ENCODE measurements at places on chromosomes 4 and X.

GRCh38 chr4:144903953-144904711 is 193.9 kb downstream of the ANAPC10 start:
- DNase-seq = no peak

DNA sequence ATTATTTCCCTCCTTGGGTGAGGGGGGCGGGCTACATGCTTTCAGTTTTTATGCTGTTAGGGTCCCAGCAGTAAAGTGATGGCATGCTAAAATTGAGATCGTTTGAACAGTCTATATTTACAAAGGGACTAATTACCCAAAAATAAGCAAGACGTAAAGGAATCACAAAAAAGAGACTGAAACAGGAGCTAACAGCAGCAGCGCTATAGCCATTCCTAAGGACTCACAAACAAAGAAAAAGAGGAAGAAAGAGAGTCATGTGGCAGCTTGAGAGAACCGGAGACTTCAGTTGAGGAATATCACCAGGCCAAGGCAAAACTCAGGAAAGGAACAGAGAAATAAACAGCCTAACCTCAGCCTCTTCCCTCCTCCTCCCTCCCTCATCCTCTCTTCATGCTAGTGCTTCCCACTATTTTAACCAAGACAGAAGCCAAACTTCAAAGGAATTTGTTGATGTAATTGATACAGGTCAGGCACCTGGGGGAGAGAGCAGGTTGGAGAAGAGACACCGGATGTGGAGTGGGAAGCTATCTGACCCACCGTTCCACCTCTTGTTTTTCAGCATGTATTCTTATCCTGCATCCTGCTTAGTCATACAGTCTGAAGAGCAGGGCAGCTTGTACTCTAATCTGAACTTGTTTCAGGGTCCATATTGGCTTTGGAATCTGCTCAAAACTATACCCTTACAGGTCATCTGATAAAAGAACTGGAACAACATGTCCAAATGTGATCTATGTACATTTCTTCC is 383.7 kb downstream of the NAF1 start:
- DNase-seq = no peak

- no peak for DNase-seq
These were observed 558.2 kb upstream of the DIPK2B start for GRCh38 chrX:45758738-45759397.

DNA sequence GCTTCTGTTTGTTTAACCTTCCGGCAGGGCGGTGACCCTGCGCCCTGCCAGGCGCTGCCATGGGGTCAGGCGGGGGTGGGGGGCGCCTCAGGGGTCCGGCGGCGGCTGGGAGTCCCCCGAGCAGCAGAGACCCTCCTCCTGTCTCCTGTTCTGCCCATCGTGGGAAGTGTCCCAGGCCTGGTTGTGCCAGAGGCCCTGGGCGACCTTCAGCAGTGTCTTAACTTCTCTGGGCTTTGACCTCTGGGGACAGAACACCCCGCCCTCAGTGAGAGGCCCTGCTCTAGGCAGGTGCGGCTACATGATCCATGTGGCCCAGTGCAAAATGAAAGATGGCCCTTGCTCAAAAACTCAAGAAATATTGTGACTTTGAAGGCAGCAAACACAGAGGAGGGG is 22.8 kb upstream of the HMX1 start:
- no peak for DNase-seq

GRCh38 chrX:45001048-45001447 is 128.1 kb downstream of the KDM6A start:
- no peak for DNase-seq

DNA sequence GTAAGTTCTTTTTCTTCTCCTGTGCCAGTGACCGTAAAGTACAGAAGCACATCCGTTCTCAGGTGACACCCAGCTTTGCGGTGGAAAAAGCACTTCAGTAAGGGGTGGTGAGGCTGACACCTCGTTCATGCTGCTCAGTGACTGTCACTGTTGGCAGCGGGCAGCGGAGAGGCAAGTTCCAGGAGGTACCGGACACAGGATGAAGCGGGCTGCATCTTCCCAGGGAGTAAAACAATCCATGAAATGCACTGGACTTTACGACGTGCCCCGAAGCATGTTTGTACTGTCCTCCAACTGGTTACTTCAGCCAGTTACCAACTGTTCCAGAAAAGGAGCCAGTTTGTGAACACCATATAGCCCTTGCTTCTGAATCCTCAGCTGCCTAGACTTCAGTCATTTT is 110.7 kb downstream of the ZNF827 start:
- DNase-seq = no peak

GRCh38 chr4:38687571-38688011 is 23.6 kb downstream of the KLF3 start:
- no peak for DNase-seq

- no peak for DNase-seq
These were observed 542.4 kb upstream of the FAM241A start for GRCh38 chr4:111602848-111603247.

GRCh38 chr4:156705311-156705710 is 266.3 kb downstream of the PDGFC start:
- no peak for DNase-seq

- DNase-seq = no peak
These were observed 55.7 kb upstream of the TXK start for GRCh38 chr4:48189731-48190130.

- no peak for DNase-seq
These were observed 21.1 kb downstream of the CORIN start for GRCh38 chr4:47816748-47817147.

DNA sequence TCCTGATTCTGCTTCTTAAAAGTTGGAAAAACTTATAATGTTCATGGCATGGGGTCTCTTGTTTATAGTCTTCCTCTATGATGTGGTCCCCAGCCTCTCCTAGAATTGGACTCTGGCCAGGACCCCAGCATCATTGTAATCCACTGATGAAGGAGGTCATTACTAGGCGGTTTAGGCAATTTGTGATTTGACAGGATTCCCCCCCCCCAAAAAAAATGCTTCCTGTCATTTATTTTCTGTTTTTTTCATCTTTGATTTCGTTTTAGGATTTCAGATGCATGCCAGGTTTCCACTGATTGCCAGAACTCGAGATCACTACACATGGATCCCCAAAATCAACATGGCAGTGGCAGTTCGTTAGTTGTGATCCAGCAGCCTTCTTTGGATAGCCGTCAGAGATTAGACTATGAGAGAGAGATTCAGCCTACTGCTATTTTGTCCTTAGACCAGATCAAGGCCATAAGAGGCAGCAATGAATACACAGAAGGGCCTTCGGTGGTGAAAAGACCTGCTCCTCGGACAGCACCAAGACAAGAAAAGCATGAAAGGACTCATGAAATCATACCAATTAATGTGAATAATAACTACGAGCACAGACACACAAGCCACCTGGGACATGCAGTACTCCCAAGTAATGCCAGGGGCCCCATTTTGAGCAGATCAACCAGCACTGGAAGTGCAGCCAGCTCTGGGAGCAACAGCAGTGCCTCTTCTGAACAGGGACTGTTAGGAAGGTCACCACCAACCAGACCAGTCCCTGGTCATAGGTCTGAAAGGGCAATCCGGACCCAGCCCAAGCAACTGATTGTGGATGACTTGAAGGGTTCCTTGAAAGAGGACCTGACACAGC is 4.9 kb downstream of the SPRY1 start:
- DNase-seq = no peak

- peak; percentile 63 for DNase-seq
These were observed 7.6 kb downstream of the SLC2A9 start for GRCh38 chr4:10013722-10014121.

DNA sequence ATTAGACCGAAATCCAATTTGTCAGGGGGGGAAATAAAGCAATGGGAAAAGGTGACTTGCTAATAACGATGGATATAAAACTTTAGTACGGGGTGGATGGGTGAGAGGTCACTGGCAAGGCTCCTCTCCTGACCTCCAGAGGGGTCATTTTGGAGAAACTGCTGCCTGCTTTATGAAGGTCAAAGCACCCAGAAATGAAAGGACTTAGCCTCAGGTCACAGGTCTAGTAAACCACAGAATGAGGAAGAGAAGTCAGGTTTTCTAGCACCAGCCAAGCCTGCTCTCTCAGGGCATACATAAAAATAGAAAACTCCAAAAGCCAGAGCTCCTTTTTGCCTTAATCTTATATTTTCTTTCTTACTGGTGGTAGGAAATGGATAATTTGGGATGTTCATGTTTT is 134.2 kb downstream of the SHROOM3 start:
- no peak for DNase-seq

DNA sequence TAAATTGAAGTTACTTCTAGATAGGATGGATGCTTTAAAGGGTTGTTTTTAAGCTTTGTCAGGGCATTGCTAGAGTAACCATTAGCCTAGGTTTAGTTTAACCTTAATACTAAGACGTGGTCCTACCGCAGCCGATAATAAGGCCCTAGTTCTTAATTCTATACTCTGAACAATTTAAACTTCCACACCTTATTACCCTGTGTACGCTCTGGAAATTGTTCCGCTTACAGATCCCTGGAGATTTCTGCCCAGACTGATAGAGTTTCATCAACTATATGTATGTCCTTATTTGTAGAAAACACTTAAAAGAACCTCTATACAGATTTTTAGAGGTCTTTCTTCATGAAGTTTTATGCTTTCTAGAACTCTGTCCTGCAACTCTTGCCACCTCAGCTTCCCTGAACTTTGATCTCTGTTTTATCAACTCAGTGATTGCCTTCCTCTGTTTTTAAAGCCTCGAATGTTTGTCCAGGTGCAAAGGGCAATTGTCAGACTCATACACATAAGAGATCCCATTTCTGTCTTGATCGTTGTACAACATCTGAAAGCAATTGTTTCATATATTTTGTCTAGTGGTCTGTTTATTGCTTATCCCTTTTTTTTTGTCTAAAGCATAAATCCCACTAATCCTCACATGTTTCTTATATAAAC is 71.1 kb upstream of the VCX start:
- DNase-seq = no peak

GRCh38 chr4:86640469-86640868 is 46.4 kb downstream of the PTPN13 start:
- DNase-seq = no peak
